SIG-M5 (cell line): ENCODE measurements at places on chromosomes 16 and 17.

DNA sequence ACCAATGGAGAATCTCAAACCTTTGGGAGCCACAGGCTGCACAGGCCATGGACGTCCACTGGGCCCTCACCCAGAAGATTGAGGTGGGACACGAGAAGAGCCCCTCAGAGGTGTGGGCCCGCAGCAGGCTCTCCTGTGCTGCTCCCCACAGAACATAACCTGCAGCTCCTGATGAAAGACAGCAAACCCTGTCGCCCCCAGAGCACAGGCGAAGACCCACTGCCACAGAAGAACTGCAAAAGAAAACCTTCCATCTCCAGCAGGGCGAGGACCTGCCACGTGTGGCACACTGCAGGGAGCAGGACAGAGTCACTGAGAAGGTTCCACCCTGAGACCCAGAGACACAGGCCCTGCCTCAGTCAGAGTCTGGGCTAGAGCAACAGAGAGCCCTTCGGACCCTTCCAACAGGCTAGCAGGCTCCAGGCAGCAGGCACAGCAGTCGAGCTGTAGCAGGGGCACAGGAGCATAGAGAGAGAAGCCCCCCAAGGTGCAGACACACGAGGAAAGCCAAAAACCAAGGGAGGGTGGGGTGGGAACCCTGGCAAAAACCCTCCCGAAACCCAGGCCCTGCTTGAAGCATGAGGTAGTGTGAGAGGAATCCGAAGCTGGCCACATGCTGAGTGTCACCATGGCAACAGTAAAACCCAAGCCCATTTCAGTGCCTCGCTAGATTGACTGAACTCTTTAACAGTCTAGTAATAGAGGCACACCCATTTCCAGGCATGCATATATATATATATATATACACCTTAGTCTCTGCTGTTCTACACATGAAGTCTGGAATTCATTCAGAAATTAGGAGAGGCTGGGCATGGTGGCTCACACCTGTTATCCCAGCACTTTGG lies 60.0 kb upstream of the CHMP6 start:
- no peak for DNase-seq

GRCh38 chr17:9322326-9322725 lies 253.3 kb downstream of the STX8 start:
- DNase-seq = no peak

GRCh38 chr17:27552276-27552732 lies 78.7 kb upstream of the LGALS9 start:
- no peak for DNase-seq

DNA sequence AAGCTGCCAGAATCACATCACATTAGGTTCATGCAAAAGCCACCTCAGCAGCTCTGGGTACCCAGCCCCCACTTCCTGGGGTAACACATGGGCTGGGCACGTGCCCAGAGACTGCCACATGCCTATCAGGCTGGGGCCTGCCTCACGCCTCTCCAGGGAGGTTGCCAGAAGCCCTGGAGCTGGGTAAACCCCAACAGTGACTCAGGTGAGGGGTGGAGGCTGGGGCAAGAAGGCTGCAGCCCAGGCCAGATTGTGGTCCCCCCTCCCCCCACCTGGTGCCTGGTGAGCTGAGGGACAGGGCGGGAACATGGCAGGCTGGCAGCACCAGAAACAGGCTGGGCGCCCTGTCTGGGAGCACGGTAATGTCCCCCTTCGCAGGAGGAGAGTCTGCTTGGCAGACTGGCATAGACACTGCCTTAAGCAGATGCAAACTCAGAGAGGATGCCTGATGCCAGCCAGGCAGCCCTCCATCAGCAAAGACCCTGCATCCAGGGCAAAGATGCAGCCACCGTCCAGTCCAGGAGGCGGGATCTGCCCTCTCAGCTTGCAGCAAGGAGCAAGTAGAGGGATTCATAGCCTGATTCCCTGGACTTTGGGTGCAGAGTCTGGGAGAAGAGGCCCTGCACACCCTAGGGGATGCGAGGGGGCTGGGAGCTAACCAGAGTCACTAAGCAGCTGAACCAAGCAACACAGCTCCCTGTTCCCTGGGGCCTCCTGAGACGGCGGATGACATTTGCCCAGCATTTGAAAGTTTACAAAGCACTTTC lies 28.8 kb downstream of the NGFR start:
- no peak for DNase-seq

GRCh38 chr16:1351582-1352362 lies at the start of the genes GNPTG and TSR3:
GNPTG (plus strand) TSS chr16:1351931; CDS start chr16:1351966, 35 bp downstream.
TSR3 (minus strand) TSS chr16:1351878; CDS start chr16:1351804, 74 bp downstream.
- DNase-seq = no peak

GRCh38 chr16:57619133-57619605 lies 9.3 kb upstream of the ADGRG1 start:
- no peak for DNase-seq

DNA sequence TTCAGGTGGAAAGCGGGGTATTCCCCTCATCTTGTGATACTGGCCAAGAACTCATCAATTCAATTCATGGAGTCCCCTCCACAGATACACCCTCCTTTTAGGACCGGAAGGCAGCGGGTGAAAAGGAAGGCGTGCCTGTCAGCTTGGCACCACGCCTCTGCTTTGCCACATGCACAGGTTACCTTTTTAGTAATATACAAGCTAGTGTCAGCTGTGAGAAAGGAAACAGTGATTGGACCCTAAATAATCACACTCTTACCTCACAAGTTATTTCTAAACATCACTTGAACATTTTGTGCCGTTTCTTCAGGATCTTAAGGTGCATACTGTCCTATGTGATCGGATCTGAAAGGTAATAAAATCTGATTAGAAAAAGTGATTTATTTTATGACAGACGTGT lies 15.7 kb downstream of the ZDHHC7 start:
- no peak for DNase-seq

DNA sequence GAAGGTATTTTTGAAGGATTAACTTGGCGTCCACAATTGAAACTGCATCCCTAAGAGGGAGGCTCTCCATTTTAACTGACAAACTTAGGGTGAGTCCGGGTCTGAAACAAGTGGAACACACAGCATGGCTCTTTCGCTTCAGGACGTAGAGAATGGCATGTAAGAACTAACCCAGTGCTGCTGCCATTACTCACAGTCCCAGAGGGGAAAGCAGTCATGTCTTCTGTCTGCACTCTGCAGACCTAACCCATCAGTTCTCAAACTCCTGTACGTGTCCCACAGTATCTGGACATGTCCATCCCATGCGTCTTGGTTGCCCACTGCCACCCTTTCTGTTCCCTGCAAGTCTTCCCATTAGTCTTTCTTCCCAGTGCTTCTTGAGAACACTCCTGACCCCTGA lies 563 bp downstream of the ST6GALNAC1 start:
- DNase-seq = no peak

DNA sequence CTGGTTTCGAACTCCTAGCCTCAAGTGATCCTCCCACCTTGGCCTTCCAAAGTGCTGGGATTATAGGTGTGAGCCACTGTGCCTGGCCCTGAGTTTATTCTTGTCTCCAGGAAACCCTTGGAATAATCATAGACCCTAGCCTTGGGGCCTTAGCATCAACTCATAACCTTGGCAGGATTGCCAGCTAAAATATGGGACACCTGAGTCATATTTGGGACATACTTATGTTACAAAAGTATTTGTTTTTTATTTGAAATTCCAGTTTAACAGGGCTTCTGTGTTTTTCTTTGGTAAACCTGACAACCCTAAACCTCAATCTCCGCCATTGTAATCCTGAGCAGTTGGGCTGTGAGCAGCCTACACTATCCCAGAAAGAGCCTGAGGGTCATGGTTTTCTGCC lies 28.6 kb upstream of the TNS4 start:
- DNase-seq = no peak

- DNase-seq = no peak
Observed at GRCh38 chr17:29650396-29650795, 27.7 kb upstream of the CORO6 start.

- no peak for DNase-seq
Observed at GRCh38 chr16:3215601-3216262, 19.2 kb downstream of the ZNF200 start.

DNA sequence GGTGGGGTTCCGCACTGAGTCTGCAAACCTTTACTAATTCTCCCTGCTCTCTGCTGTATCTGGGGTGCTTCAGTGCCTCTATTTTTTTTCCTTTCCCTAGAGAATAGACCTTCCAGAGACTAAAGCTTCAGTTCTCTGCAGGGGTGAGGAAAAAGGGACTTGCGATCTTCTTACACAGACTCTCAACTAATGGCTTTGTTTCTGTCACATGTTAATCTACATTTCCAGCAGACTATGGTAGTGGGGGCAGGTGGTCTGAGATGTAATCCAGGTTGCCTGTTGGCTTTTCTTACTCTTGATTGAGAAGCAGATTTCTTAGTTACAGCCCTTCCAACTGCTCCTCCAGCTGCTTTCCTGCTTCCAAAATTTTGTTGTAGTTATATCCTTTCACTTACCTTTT lies 229.0 kb upstream of the NLRP1 start:
- no peak for DNase-seq

DNA sequence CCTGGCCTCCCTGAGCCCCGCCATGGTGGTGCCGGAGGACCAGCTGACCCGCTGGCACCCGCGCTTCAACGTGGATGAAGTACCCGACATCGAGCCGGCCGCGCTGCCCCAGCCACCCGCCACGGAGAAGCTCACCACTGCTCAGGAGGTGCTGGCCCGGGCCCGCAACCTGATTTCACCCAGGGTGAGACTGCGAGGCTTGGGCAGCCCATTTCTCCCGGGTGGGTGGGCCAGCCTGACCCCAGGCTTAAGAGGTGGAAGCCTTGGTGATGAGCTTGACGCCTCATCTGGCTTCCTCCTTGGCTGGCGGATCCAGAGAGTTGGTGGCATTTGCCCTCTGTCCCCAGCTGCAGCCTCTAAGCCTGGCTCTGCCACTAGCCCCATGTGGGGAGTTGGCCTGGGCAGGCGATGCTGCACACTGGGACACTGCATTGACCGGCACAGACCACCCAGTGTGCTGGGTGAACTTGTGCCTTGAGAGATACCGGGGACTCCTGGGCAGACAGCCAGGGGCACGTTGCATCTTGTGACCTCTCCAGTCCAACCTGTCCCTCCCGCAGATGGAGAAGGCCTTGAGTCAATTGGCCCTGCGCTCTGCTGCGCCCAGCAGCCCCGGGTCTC lies 3.0 kb downstream of the CDT1 start:
- DNase-seq = no peak

GRCh38 chr16:73214825-73215677 lies 167.1 kb upstream of the ZFHX3 start:
- no peak for DNase-seq

DNA sequence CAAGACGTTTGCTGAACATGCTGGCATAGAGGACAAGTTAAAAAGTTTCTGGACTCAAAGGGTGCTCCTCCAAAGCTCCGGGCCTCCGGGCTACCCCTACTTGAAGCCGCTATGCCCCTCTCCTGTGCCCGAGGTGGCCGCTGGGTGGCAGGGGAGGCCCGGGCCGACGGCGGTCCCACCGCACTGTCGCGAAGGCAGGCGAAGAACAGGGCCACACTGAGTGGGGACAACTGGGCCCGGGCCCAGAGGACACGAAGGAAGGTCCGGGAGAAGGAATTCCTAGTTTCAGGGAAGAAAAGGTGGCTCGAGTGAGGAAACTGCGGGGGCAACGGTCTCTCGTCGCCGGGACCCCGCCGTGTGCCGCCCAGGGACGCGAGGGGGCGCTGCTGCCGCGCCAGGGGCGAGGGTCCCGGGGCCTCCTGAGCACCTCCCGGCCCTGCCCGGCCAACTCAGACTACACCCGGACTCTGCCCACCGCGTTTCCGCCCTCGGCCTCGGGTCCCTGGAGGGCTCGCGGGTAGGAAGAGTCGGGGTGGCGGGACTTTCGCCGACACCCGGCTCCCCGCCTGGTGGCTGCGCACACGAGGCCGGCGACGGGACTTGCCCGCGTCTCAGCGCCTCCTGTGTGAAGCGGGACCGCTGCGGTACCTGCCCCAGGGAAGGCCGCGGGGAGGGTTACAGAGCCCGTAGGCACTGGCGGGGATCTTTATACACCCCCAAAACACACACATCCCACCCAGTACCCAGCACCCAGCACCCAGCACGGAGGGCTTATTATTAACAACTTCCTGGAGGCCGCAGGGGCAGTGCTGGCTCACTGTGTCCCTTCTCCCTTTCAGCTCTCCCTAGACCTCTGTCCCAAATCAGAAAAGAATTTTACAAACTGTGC lies 772 bp upstream of the CHCT1 start:
- DNase-seq = no peak

GRCh38 chr16:27500801-27501200 lies 48.9 kb downstream of the GTF3C1 start:
- DNase-seq = no peak

DNA sequence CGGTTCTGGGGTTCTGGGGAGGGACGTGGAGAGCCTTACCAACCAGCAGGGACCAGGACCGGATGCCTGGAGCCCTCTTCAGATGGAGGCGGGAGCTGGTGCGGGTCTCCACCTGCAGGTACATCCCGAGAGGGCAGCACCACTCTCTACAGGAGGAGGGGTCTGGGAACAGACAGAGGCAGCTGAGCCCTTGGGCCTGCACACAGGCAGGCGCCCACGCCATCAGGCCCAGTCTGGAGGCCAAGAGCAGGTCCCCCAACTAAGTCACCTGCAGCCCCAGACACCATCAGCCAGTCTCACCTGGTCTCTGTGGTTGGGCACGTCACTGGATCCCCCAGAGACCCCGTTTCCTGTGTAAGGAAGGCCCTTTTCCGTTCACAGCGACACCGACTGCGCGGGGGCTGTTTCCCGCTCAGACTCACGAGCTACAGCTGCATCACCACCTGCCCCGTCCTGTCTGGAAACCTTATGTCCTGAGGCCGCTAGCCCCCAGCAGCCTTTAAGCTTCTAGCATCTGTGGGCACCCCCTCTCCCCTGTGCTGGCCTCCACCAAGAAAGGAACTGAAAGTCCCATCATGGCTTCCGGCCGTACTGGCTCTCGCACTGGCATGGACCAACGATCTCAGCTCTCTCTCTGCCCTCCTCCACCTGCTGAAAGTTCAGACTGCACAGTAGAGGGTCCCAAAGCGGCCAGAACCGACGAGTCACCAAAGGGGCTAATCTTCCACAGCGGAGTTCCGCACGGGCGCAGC lies 1.2 kb downstream of the CYBC1 start:
- no peak for DNase-seq

DNA sequence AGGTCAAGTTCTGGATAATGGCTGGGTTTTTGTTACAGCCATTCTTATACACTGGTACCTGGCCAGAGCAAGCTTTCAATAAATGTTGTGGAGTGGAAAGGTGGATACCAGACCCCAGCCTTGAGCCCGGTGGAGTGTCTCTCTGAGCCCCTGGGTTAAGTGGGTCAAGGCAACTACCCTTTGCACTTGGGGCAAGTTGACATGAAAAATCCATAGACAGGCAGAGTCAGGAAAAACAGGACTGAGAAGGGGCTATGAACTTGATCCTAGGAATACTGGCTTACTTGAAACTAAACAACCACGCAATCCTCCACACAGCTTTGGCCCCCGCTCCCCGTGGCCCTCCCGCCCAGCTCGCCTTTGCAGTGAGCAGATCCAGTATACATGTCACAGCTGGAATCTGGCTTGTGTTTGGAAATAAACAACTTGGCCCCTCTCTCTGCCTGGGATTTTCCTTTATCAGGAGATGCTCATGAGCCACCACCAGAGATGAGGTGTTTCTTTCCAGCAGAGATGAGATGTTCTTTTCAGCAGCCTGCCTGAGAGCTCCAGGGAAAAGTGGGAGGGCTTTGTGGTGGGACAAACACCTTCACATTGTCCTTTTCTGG lies 65.9 kb downstream of the KSR1 start:
- no peak for DNase-seq

- DNase-seq = no peak
Observed at GRCh38 chr17:22090263-22090935, 398.1 kb downstream of the KCNJ18 start.

- no peak for DNase-seq
Observed at GRCh38 chr17:42843358-42843934, 934 bp upstream of the AOC2 start.

GRCh38 chr16:27378871-27379481 lies 23.0 kb upstream of the IL21R start:
- DNase-seq = no peak
